RWPE1 (cell line): ENCODE measurements at places on chromosomes 7 and 10.
A peak's percentile ranks its signal among the peaks of the same experiment; 100 is the strongest.

- no peak for DNase-seq
Observed at GRCh38 chr7:68511281-68511680, 1087.0 kb upstream of the AUTS2 start.

GRCh38 chr7:108062250-108063014 lies 59.5 kb upstream of the LAMB1 start:
- no peak for DNase-seq

- DNase-seq = peak; percentile 18
Observed at GRCh38 chr7:106283831-106284713, 711 bp downstream of the NAMPT start.

DNA sequence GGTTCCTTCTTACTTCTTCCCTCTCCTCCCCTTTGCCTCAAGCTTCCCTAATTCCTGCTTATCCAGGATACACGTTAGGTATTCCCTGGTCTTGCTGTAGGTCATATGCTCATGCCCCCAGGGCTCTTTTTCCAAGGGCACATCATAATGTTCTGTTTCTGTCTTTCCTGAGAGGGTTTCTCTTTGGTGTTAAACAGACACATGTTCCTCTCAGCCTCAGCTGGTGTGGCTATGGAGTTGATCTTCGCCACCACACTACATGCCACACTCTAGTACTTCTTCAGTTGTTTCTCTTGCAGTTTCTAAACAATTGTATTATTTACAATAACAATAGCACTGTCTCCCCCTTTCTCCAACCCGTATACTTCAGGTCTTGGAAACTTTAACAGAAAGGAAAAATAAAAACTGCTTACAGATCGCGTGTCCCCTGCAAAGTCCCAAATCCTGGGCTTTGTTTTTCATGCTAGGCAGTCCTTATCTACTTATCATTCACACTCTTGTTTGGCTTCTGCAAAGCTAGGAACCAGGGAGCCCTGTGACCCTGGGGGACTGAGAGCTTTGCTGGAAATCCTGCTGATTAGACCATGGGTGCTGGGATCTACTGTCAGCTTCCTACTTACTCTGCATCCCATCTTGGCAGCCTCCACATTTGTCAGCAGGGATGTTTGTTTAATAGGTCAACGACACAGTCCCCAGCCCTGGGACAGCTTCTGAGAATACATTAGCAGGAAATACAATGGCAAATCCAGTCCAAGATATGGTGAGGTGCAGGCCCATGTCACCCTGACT lies 193.9 kb upstream of the BMPER start:
- no peak for DNase-seq

- no peak for DNase-seq
Observed at GRCh38 chr10:3336673-3337293, 164.2 kb upstream of the PITRM1 start.

- no peak for DNase-seq
Observed at GRCh38 chr7:28681693-28682310, 269.5 kb downstream of the CREB5 start.
